ENCODE measurements at places on chromosomes 7 and 10.

DNA sequence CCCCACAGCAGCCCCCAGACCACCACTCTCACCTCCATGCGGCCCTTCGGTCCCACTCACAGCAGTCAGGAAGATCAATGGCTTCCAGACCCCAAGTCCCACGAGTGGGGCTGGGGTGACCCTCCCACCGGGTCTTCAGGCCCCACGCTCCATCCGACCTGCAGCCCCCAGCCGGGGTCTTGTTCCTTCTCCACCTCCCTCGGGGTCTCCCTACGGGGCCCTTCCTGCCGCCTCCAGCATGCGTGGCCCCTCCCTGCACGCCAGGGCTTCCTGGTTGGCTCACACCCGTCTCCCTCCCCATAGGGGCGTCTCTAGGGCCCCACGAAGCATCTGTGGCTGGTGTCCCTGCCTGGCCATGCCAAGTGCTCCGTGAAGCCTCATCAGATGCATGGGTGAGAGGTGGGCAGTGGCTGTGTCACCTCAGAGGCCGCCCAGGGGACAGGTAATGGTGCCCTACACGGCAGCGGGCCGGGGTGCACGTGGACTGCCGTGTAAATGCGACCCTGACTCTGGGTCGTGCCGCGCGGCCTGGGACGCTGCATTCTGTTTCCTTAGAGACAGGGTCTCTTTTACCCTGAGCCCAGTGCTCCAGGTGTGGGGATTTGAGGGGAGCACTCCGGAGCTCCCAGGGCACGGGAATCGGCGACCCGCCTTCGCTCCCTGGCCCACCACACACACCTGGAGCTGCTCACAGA is 19.9 kb downstream of the ADAP1 start:
- DNase-seq: no peak

- no peak for DNase-seq
Measured at GRCh38 chr10:103706762-103707161, 148.6 kb downstream of the SH3PXD2A start.

- no peak for DNase-seq
Measured at GRCh38 chr10:103439776-103440175, 12.4 kb downstream of the CALHM2 start.

- no peak for DNase-seq
Measured at GRCh38 chr7:71208881-71209280, 76.9 kb downstream of the GALNT17 start.

DNA sequence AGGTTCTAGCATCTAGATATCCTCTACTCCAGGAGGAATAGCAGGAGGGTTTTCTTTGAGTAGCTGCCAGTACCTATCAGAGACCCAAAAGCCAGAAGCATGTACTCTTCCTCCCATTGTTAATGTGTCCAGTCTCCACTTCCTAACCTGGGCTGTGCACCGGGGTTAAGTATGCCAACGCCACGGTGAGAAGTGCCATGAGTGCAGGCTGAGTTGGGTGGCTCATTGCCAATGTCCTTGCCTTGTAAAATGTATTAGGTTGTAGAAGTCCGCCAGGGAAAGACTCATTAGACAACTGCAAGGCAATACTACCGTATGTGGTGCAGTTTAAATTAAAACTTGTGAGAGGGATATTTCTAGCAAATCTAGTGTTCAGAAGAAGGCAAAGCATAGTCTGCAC is 55.0 kb upstream of the PRR15 start:
- no peak for DNase-seq

- DNase-seq: no peak
Measured at GRCh38 chr10:1102416-1102815, 46.2 kb downstream of the WDR37 start.

DNA sequence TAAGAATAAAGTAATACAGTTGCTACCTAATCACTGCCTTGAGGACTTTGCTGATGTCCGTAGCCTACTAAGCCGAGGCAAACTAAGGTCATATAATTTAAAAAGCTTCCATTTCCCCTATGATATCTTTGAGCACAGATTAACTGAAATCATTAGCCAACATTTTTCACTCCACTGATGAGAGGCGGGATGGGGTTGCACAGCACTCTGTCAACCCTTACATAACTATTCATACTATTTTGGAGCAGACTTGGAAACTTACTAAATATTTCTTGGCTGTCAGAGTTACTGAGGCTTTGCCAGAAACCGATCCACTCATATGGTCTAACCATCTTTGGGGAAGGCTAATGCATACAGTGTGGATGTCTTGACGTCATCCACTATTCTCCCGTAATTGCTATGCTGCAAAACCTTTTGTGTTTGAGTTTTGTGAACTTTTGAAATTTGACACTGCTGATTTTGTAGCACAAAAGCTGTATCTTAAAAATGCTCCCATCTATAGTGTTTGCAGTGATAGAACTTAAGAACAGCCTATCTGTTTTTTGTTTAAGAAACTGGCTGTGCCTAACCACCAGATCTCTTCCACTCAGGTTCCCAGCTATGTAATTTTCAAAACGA is 248.7 kb downstream of the TSPAN12 start:
- no peak for DNase-seq
